ENCODE measurements at places on chromosomes 13 and 19. TPM values are rescaled to one million over a fixed set of nuclear protein-coding genes. Genes with fewer than 3 reads are reported as not detected.

DNA sequence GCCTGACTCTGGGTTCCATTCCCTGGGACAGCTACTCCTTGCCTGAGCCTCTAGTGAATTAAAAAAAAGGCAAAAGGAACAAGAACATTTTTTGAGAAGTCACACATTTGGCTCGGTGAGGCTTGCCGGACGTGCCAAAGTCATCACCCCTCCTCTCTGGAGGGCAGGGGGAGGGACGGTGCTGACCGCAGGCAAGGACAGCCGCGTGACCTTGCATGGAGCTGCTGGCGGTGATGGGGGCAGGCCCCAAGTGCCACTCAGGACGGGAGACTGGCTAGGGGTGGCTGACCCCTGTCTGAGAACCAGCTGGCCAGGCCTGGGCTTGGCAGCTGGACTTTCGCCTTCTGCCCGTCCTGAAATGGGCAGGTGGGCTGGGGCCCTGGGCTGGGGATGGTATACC, 26.4 kb downstream of the MAP2K2 start:
- no peak for DNase-seq

The ZNF492 gene
- 0.09 TPM for total RNA-seq

The KIR2DL1 gene
- 0.46 TPM for total RNA-seq

The LCP1 gene
- total RNA-seq: 227 TPM

The CLEC4G gene
- total RNA-seq: not detected

The PEG3 gene
- total RNA-seq: 5.0 TPM

GRCh38 chr19:54492568-54492967, 10.1 kb upstream of the LAIR2 start:
- DNase-seq: no peak

DNA sequence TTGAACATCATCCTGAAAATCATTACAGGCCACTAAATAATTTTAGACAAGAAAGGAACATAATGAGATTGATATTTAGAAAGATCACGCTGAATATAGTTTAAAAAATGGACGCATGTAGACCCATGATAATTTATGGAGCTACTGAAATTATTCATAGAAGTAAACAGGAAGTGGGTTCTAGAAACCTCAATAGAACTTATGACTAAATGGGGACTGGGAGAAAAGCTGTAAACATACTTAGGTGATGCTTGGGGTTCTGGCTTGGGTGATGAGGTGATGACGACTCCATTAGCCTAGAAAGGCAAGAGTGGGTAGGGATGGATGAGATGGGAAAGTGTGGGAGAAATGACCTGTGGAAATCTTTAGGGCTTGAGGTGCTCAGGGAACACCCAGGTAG, 484.0 kb downstream of the MYO16 start:
- no peak for DNase-seq

GRCh38 chr19:1038978-1039645, 795 bp upstream of the ABCA7 start:
- no peak for DNase-seq

DNA sequence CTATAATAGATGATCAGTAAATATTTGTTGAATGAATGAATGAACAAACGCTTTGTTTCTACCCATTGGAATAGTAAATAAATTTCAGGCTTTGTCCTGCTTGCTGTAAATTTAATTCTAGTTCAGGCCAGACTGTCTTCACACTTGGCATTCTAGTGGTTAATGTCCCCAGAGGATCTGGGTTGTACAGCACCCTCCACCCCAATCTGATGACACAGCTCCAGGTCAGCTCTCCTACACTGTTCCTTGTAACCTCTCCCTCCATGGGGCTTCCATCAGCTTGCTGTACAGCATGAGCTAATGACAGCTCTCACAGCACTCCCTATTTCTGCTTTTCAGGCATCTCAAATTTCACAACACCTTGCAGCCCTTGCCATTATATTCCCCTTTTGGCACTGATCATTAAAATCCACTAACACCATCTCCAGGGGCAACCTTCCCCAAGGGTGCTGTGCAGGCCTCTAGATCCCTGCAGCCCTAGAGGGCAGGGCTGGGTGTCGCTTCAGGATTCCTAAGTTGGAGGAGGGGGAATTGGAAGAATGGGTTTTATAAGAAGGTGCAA, 12.7 kb upstream of the KL start:
- no peak for DNase-seq

Data from lung (tissue), 17 donors.